Fibroblast of villous mesenchyme (primary cell): ENCODE measurements at places on chromosomes 13 and 19. TPM values are rescaled to one million over a fixed set of nuclear protein-coding genes. Genes with fewer than 3 reads are reported as not detected.

The CGB8 gene
- not detected in 2 replicates for total RNA-seq

The TEX29 gene
- total RNA-seq, result 0.64 TPM in 1 of 2 replicates, not detected in the other

The PCSK4 gene
- total RNA-seq, result 1.3 and 1.9 TPM in 2 replicates

DNA sequence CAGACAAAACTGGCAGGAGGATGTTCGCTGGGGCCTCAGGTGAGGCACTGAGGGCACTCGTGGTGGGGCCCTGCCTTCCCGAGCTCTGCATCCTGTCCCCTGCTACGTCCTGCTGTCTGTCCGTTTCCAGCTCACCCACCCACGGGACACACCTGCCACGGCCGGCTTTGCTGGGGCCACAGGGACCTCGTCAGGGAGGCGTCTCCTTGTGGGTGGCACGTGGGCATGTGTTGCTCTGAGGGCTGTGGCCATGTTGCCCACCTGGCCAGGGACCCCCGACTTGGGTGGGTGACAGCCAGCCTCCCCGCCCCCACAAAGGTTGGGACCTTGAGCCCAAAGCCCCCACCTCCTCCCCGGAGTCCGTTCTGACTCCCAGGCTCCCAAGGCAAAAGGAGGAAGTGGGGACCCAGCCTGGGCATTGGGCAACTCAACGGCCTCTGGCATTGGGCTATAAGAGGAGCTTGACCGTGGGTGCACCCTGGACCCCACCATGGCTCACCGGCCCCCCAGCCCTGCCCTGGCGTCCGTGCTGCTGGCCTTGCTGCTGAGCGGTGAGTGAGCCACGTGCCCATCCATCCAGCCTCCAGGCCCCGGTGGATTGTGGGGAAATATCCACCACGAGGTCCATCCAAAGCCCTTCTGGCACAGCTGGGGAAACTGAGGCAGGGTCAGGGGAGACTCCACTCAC, at the start of gene PRTN3:
Gene PRTN3 (plus strand): TSS at position 481 of the 688 bp plus-strand sequence. CDS start 10 bp downstream, at position 491.
- no peak for DNase-seq

DNA sequence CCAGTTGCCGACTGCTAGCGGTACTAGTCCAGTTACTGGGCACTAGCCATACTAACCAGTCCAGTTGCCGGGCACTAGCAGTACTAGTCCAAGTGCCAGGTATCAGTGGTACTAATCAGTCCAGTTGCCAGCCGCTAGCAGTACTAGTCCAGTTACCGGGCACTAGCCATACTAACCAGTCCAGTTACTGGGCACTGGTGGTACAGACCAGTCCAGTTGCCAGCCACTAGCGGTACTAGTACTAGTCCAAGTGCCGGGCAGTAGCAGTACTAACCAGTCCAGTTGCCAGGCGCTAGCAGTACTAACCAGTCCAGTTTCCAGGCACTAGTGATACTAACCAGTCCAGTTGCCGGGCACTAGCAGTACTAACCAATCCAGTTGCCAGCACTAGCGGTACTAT, 124.1 kb upstream of the MCF2L start:
- DNase-seq, result no peak

GRCh38 chr13:95745752-95746151, 68.8 kb downstream of the DNAJC3 start:
- DNase-seq, result peak; percentile 28

- peak; percentile 96 for DNase-seq
Measured at GRCh38 chr13:106507560-106508274, 27.7 kb downstream of the EFNB2 start.

DNA sequence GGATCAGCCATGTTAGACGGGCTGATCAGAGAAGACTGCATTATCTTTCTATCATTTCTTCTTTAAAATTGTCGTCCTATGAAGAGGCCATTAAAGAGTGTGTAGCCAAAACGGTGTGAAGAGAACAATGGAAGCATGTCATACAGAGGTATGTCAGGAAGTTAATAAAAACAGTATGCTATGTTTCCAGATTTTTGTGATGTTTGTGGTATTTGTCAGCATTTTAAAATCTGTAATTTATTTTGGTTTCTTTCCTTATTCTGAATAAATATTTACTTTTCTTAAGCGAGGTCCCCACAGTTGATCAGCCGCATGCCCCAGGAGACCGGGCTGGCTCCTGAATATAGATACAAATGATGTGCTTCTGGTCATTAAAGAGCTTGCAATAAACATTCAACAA, 142.9 kb upstream of the SERP2 start:
- DNase-seq, result peak; percentile 52

GRCh38 chr13:87827479-87827878, 156.3 kb downstream of the SLITRK5 start:
- DNase-seq, result no peak

GRCh38 chr13:72168126-72168855, 301.3 kb upstream of the DACH1 start:
- no peak for DNase-seq

- DNase-seq, result peak; percentile 41
Measured at GRCh38 chr19:30227661-30228112, 144.5 kb upstream of the ZNF536 start.
